ENCODE measurements at places on chromosomes 4 and X.

- DNase-seq, result no peak
Observed at GRCh38 chr4:92236877-92237276, 66.9 kb upstream of the GRID2 start.

DNA sequence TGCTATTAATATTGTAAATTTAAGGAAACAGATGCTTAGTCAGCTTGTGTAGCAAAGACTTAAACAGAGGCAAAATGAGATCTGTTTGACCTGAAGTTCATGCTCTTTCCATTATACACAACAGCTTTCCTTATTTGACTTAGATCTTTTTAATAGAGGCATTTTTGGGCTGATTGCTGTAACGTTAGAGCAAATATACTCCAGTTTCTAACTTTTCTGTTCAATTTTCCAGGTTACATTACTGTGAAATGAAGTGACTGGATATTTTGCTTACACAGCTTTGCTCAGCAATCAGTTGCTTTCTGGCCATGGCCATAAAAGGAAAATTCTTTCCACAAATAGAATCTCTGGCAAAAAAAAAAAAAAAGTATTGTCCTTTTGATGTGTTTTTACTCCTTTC is 146.2 kb downstream of the PCDH7 start:
- DNase-seq, result no peak

DNA sequence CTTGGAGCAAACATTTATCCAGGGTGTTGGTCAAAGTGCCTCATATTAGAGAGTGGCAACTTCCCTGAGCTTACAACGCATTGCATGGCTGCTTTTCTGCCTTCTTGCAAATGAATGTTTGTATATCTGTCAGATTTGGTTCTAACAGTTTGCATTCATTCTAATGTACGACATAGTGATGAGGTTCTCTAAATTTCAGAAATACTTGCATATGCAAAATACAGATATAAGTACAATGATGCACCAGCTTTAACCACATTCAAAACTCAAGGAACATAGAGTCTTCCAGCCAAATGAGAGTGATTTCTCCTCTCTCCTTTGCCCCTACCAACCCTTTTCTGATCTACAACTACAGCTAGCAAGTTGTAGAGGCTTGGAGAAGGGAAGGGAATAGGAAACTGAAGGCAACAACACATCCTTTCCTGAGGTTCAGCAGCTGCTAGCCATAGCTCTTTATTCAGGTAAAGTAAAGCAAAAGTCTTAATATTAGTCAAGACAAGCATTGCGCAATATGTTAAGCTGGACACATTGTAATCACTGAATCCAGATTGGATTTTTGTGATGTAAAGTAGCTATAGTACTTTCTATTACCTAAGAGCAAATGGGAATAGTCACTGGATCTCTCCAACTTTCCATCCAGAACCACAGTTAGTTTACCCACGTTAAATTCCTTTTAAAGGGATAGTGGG is 6.3 kb downstream of the TKTL2 start:
- DNase-seq, result no peak

- DNase-seq, result no peak
Observed at GRCh38 chr4:81215931-81216330, 909 bp upstream of the PRKG2 start.
